ENCODE measurements at places on chromosomes 11 and 22. TPM values are rescaled to one million over a fixed set of nuclear protein-coding genes. Genes with fewer than 3 reads are reported as not detected.

ABTB2 gene
- total RNA-seq: 7.3 TPM

CRACR2B gene
- total RNA-seq: 2.0 TPM

PDE2A gene
- 314 TPM for total RNA-seq

MUC2 gene
- not detected for total RNA-seq

DUSP18 gene
- total RNA-seq: 12.7 TPM

RAPSN gene
- total RNA-seq: not detected

FAM181B gene
- 29.6 TPM for total RNA-seq

TSGA10IP gene
- not detected for total RNA-seq

MUC6 gene
- not detected for total RNA-seq

CDKN1C gene
- total RNA-seq: 44.5 TPM

ISX gene
- total RNA-seq: not detected

OR52N5 gene
- total RNA-seq: 0.35 TPM

FOLR3 gene
- total RNA-seq: not detected

TMEM135 gene
- 39.6 TPM for total RNA-seq

CD3G gene
- total RNA-seq: not detected
